EL (cell line): ENCODE measurements at places on chromosomes 2 and 18.

GRCh38 chr2:19971691-19972090 lies 18.2 kb downstream of the WDR35 start:
- DNase-seq: no peak

GRCh38 chr2:165208094-165208493 lies 4.2 kb upstream of the SCN3A start:
- no peak for DNase-seq

DNA sequence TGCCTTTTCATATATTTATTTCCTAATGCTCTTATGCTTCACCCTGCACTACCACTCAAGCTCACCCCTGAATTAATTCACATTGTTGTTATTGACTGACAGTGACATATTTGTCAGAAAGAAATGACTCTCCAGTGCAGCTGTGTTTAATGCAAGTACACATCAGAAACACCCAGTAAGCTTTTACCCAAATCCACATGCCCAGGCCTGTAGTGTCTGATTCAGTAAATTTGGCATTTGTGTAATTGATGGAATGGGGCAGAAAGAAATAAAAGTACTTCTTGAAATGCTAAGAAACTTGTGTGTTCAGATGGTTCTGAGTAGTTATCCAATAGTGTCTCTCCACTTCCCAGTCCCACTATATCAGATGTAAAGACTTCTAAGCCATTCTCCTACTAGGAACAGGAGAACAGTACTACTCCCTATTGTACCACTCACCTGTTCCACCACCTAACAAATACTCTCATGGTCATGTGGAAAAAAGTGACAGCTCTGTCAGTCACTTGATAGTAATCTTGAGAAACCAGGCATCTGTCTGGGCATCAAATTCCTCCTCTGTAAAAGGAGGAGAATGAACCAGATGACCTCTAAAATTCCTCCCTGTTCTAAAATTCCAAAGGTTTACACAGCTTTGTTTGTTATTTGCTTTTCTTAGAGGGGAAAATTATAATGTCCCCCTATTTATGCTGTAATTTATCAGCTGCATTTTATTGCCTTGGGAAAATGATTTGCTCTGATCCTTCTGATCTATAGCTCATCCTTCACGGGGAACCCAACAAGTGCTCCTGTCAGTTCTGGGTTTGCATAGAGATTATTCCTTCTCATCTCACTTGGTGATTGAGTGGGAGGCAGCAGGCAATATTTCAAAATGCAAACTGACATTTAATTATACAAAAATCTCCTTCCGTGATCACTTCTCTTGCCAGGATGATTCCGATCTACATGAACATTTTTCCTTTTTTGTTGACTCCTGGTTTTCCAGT lies 70.9 kb downstream of the ZNF385B start:
- DNase-seq: no peak

- no peak for DNase-seq
These were observed 41.0 kb downstream of the LPIN2 start for GRCh38 chr18:2971741-2972552.

DNA sequence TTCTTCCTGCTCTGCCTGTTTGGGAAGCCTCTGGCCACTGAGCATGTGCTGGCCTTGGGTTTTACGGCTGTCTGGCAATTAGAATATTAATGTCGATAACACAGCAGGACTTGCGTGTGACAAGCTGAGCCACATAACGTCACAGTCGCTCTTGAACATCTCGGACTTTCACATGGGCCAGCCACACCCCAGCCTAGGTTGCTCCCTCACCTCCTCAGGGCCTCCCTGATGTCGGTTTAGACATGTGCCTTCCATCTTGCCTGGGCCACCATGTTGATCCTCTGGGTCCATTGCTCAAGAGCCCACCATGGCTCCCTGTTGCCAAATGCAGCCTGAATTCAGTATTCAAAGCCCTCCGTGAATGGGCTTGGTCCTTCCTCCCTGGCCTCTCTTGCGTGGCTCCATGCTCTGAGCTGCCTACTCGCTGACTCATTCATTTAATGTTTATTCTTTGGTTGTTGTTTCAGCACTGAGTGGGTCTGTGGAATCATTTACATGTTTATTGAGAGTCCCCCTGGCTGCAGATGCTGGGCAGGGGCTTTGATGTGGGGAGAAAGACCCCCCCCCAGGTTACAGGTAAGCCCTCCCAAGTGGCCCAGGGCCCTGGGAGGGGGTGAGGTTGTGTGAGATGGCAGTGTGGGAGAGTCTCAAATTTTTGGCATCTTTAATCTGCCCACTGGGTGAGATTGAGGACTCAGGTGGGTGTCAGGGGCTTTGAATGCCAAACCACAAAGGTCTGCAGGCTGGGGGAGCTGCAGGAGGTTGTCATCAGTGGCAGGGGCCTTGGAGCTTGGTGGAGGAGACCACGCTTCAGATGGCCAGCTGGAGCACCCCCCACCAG lies 62.0 kb downstream of the ODC1 start:
- DNase-seq: peak; percentile 76

- DNase-seq: no peak
These were observed 18.2 kb upstream of the PCBP1 start for GRCh38 chr2:70069049-70069448.

DNA sequence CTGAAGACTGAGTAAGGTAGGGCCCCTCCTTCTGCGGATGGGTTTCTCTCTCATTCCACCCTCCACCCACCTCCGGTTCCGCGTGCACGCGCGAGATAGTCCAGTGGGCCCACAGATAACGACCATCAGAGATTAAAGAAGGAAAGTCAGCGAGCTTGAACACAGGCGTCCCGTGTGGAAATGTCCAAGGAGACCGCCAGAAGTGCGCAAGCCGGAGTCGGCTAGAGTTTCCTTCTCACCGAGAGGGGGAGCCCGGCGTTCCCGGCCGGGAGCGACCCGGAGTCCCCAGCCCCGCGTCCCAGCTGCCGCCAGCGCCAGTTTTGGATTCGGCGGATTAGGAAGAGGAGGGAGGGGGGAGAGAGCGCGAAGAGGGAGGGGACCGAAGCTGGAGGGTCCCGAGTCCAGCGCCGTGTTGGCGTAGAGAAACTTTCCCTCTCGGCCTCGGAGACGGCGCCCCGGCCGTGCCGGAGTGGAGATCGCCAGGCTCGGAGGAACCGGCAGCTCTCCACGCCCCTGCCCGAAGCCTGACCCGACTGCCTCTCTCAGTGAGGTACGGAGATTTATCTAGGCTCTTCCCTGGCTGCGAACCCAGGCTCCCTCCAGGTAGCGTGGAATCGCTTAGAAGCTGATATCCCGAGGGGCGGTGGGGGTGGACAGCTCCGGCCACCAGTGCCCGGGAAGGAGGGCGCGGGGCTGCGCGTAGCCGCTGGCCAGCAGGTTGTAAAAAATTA lies at the start of gene GULP1:
Gene GULP1, plus strand, starts transcription at position 258 of the 731 bp plus-strand sequence. CDS start 185,829 bp downstream, outside the sequence.
- DNase-seq: peak; percentile 82

- no peak for DNase-seq
These were observed 825.2 kb upstream of the SALL3 start for GRCh38 chr18:78154444-78154843.

DNA sequence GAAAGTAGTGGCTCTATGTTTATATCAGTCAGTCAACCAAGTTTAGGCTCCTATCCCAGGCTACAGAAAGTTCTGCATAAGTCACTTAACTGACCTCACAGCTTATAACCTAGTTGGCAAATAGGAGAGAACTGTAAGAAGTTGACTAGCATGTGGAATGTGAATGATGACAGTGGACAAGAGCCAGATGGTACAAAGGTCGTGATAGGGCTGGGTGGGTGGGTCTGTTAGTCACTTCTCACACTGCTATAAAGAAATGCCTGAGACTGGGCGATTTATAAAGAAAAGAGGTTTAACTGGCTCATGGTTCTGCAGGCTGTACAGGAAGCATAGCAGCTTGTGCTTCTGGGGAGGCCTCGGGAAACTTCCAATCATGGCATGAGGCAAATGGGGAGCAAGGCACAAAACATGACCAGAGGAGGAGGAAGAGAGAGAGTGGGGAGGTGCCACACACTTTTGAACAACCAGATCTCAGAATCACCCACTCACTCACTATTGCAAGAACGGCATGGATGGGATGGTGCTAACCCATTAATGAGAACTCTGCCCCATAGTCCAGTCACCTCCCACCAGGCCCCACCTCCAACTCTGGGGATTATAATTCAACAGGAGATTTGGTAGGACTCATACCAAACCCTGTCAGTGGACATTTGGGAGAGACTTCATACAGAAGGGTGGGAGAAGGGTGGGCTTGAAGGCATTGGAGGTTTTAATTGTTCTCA lies 68.8 kb downstream of the LTBP1 start:
- DNase-seq: peak; percentile 82

GRCh38 chr2:235005603-235006259 lies 53.9 kb downstream of the SH3BP4 start:
- no peak for DNase-seq

GRCh38 chr2:155583674-155584195 lies 748.8 kb downstream of the NR4A2 start:
- DNase-seq: no peak

DNA sequence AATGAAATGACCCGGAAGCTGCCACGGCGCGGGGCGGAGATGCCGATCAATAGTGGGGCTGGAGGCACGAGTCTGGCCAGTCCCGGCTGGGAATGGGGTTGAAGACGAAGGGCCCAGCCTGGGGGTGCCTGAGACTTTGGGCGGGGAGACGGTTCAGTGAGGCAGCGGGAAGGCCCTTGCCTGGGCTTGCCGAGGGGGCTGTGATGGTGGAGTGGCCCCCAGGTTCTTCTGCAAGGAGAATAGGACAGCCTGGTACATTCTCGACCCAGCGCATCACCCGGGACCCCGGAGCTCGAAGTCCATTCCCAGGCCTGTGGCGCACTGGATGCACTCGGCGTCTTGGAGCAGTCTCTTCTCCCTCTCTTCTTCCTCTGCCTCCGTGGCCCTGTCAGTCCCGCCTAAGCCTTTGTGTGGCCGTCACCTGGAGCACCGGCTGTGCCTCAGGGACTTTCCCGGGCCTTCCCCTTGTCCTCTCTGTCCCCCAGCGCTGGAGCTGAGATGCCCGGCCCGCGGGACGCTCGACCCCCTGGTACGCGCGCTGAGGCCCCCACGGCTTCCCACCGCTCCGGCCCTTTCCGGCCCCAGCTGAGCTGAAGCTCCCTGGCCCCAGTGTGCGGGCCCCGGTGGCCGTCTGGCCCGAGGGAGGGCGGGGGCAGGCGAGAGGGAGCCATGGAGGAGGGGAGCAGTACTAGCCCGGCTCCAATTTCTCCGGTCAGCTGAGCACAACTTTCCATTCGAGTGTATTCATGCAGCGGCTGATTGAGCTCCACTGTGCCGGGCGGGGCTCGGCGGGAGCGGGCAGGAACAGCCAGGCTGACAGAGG lies 8.0 kb downstream of the SIX3 start:
- DNase-seq: no peak

- peak; percentile 76 for DNase-seq
These were observed 24.1 kb upstream of the EPHA4 start for GRCh38 chr2:221596192-221596591.
